ENCODE measurements at places on chromosomes 4 and X.
A peak's percentile ranks its signal among the peaks of the same experiment; 100 is the strongest.

DNA sequence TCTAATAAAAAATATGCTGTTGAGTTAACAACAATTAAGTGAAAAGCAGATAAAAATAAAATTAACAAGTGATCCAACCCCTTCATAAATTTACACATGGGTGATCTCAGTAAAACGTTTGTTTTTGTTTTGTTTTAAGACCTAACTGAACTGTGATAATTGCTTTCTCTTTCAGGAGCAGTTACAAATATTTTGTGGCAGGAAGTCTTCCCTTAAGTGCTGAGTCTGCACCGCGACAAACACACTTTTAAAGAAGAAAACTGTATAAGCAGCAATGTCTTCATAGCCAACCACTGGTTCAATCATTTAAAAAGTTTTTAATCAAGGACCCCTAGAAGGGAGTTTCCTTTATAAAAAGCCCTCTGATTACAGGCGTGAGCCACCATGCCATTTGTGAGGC, 53.7 kb upstream of the NFKB1 start:
- no peak for DNase-seq

GRCh38 chr4:186570193-186570996, 15.0 kb upstream of the MTNR1A start:
- DNase-seq, result peak; percentile 12

DNA sequence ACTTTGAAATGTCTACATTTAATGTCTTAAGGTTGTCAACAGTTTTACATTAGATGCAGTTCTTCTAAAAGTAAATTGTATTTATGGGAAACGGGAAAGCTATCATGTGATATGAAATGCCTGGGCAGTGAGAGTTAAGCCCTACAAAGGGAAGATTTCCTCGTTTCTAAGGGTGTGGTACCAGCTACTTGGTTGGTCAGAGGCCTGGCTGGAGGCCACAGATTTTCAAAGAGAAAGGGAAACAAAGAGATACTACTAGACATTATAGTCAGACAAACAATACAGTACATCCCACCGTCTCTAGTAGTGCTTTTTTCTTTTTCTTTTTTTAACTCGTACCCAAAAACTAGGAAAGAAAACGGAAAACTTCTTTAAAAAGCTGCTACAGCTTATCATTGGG, 467.8 kb downstream of the PCDH7 start:
- DNase-seq, result no peak

DNA sequence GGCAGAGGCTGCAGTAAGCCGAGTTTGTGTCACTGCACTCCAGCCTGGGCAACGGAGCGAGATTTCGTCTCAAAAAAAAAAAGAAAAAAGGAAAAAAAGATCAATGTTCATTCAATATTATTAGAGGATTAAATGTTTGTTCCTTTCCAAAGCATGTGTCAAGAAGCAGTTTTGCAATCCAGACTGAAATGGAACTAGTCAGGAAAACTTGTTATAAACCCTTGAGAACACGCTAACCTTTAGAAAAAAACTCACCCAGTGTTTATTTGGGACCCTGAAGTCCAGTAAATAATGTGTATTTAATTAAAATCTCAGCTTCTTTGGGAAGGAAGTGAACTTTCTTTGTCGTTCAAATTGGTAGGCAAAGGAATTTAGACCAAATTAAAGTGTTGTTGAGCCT, 16.4 kb upstream of the PRSS12 start:
- no peak for DNase-seq

- no peak for DNase-seq
Observed at GRCh38 chr4:53899586-53900270, 164.7 kb downstream of the CHIC2 start.

- DNase-seq, result peak; percentile 38
Observed at GRCh38 chr4:150578745-150579501, 3.0 kb upstream of the MAB21L2 start.

DNA sequence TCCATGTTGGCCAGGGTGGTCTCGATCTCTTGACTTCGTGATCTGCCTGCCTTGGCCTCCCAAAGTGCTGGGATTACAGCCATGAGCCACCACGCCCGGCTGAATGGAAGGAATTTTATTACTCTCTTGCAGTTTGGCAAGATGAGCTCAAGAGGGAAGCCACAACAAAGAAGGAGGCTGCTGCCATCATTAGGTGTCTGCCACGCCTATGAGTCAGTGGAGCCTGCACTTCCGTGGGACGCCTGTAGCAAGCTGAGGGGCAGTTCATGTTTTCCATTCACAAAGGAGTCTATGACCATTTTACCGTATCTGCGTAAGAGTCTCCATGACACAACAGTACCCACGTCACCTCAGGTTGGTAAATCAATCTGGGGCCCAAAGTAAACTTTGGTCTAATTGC, 51.2 kb upstream of the CHRNA9 start:
- no peak for DNase-seq

DNA sequence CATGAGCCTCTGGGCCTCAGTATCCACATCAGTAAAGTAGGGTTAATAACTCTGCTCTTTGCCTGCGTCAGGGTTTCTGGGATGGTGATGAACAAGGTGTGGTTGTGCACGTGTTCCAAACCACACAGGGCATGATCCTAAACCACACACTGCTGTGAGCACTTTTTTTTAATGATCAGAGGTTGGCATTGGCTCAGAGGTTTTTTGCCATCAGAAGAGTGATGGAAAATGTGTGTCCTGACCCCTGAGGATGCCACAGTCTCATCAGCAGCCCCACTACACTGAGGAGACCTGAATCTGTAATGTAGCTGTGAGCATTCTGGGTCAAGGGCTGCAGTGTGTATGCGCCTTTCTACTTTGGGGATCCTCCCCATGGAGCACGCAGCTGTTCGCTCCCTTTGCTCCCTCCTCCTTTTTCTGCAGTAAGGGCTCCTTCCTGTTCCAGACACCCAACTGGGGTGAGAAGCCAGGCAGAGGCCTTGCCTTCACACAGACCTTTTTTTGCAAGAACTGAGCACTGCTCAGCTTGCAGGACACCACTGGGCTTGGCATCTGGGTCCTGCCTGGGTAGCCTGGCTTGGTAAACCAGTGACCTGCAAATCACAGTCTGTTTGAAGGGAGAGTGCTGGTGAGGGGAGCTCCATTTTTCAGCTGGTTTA, 87.5 kb downstream of the MAMLD1 start:
- DNase-seq, result no peak

DNA sequence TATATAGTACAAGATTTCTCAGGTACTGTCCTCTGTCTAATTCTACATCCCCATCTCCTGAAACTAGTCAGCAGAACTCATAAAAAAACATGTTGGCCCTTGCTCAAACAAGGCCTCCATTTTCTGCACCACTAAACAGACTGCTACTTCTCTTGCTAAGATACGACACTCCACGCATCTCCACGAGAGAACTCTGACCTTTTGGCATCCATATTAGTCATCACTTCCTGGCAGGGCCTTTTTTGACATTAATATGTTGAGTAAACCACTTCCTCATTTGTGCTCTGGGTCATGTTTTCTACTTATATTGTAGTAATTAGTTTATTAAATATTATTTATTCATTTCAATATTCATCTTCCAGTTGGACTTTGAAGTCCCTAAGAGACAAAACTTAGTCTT, 65.6 kb downstream of the DCAF8L1 start:
- DNase-seq, result no peak

- no peak for DNase-seq
Observed at GRCh38 chrX:46251755-46252154, 293.5 kb downstream of the ZNF674 start.

DNA sequence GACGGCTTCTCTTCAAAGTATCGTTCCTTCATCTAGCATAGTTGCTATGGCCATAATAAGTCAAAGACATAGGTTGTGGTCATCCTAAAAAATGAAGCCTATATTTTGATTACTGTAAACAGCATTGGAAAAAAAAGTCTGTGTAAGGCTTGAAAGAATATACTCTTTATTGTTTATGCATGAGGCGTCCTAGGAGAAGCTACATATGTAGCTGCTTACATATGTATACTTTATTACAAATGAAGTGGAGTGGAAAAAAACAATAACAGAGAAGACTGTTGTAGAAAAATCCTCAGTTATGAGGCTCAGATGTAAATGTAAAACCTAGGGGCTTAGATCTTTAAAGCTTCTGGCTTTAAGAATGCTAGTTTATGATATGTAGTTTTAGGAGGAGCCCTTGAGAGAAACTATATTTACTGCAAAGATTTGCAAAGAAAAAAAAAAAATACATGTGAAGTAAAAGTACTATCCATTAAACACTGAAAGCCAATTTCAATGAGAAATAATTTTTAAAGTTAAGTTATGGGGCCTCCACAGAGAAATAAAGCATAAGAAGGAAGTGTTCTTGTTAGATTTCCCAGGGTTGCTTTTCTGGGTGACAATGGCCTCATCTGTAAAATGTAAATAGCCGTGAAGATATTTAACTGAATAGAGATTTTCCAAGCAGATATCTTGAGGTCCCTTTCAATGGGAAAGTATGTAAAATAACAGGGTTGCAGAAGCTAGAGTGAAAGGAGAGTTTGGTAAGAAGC, 598.2 kb downstream of the TRIML1 start:
- DNase-seq, result no peak

DNA sequence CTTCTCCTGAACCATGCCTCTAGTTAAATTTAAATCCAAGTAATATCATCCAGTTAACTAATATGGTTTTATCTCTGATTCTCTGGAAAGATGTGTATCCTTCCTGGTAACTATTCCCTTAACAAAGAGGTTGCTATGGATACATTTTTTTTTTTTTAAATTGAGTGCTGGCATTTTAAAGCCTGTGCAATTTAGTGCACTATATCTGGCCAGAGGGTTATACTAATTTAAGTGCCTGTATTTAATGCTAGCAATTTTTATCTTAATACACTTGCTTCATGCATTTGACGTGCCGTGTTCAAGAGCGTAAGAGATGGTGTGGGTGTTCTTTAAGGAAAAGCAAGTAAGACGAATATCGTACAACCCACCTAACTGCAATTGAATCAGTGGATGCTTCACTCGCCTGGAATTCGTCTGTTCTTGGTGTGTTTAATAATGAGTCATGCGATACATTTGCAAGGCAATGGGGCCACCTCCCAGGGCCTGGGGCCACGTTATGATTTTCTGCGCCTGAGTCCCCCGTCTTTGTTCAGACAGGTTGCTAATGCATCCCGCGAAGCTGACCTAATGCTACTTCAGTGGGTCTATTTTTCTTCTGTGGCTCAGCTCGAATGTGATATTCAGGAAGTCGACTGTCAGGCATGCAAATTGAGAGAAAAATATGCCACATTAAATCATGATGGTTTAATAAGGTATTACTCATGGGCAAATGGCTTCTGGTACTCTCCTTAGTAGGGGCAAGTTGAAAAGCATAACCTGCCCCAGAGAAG, 14.2 kb upstream of the MID1 start:
- DNase-seq, result no peak

DNA sequence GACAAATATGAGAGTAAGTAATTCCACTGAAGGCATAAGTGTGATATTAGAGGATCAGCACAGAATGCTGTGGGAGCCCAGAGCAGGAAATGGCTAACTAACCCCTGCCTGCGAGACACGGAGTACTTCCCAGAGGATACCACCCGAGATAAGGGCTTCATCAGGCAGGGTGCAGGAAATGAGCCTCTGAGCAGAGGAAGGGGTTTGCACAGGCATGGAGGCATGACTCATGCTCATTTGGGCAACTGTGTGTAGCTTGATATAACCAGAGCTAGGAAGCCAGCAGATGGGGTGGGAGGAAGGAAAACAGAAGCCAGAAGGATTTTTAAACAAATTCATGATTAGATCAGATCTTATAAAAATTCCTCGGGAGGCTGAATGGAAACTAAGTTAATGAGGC, 70.0 kb upstream of the TSPAN5 start:
- no peak for DNase-seq

GRCh38 chr4:104879367-104879766, 267.3 kb upstream of the TET2 start:
- DNase-seq, result no peak

GRCh38 chr4:169121861-169122382, 111.9 kb upstream of the CBR4 start:
- DNase-seq, result peak; percentile 15

DNA sequence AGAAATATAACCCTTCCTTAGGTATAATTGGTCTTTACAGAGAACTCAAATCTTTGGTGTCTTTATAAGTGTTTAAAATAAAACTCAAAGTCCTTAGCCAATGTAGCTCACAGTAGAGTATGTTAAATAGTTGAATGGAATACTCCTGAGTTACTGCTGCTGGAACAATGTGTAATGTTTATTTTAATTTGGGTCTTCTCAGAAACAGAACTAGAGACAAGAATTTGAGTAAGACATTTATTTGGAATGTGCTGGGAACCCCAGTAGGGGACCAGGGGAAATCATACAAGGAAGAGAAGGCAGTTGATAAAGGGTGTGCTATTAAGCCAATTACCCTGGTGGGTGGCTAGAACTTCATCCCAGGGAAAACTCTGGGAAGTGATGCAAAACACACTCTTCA, 240.4 kb upstream of the LDB2 start:
- DNase-seq, result no peak

- DNase-seq, result no peak
Observed at GRCh38 chr4:7002336-7002735, 40.8 kb upstream of the TADA2B start.

GRCh38 chrX:154022108-154022507, 2.4 kb upstream of the IRAK1 start:
- DNase-seq, result no peak

DNA sequence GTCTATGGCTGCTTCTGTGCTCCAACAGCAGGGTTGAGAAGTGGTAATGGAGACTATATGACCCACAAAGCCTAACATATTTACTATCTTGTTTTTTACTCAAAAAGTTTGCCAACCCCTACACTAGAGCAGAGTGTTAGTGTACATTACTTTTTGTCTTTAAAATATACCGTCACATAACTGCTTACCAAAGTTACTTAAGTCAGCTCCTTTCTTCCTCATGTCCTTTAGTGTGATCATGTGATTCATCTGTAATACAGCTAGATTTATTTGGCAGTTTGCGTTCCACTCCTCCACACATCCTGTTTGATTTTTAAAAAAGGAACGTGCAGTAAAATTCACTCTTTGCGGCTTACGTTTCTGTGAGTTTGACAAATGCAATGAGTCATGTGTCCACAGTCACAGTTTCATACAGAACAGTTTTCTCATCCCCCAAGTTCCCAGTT, 162.4 kb upstream of the GPRIN3 start:
- no peak for DNase-seq

DNA sequence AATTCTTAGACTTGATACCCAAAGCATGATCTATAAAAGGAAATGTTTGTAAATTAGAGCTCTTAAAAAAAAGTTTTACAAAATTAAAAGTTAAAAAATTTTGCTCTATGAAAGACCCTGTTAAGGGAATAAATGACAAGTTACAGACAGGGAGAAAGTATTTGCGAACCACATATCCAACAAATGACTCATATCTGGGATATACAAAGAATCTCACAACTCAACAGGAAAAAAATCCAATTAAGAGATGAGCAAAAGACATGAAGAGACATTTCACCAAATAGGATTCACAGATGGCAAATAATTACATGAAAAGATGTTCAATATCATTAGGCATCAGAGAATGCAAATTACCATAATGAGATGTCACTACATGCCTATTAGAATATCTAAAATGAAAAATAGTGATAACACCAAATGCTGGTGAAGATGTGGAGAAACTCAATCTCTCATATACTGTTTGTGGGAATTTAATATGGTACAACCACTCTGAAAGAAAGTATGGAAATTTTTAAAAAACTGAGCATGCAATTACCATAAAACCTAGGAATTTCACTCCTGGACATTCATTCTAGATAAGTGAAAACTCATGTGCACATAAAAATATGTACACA, 100.8 kb upstream of the EOLA2 start:
- DNase-seq, result no peak

Measured in nephron progenitor cell (in vitro differentiated cells).